ENCODE measurements at places on chromosomes 16 and 17. TPM values are rescaled to one million over a fixed set of nuclear protein-coding genes. Genes with fewer than 3 reads are reported as not detected.

Gene SCN4A
- 12.4 TPM for total RNA-seq

Gene TVP23C
- 1.4 TPM for total RNA-seq

DNA sequence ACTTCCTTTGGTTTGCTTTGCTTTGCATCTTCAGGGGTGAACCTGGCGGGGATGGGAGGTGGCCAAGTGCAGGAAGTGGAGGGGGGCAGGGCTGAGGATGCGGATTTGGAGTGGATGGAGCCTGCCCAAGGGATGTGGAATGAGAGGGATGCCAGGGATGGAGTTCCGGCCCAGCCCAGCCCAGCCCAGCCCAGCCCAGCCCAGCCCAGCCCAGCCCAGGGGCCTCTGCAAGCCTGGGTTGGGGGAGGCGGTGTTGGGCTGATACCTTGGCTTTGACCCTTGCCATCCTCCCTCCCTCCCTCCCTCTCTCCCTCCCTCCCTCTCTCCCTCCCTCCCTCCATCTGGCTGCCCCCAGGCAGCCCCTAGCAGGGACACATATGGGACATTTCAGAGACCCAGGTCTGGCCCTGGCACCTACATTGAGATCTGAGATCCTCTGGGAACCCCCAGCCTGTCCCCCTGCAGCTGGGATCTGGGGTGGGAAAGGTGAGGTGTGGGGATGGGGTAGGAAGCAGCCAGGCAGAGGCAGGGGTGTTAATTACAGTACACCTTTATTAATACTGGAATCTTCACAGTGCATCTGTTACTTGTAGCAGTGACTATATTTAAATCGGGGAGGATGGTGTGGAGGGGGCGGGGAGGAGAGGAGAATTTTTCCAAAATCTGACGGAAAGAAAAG lies 14.5 kb downstream of the IL34 start:
- peaks cover 10% of the 10 kb centered on the region for H3K4me1 ChIP-seq
- no peak overlapping the region for H3K27ac ChIP-seq
- peaks cover 10% of the 10 kb centered on the region for H3K36me3 ChIP-seq
- no peaks in the 10 kb centered on the region for H3K27me3 ChIP-seq
- no peak overlapping the region for H3K4me3 ChIP-seq
- DNase-seq, result no peak

Gene FN3K
- total RNA-seq, result 2.1 TPM

GRCh38 chr17:83121921-83122820 lies 42.8 kb downstream of the METRNL start:
- peaks cover 10% of the 10 kb centered on the region for H3K27me3 ChIP-seq
- H3K27ac ChIP-seq, result no peak overlapping the region
- DNase-seq, result no peak
- H3K4me1 ChIP-seq, result peaks cover 3% of the 10 kb centered on the region
- H3K36me3 ChIP-seq, result no peaks in the 10 kb centered on the region

DNA sequence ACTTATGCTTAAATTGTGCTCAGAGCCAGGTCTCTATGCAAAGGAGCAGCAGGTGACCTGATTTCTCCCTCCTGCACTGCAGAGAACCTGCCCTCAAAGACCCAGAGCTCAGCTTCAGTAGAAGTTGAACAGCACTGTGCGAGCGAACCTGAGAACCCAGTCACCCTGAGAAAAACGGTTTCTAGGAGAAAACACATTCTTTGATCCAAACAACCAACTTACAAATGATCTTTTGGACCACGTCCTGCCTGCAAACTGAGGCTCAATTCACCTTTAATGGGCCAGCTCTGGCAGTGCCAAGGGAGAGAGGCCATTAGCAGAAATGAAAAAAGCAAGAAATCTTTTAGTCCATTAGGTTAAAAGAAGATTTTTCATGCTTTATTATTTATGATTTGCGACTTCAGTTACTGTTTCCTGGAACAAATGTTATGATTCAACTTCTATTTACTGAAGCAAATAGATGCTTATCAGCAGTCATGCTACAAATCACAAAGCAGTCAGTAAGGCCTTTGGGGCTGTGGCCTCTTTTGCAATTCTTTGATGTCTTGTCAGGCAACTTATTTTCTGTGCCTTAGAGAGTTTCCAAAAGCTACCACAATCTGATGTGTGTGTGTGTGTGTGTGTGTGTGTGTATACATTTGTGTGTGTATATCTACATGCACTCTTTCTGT lies 65.7 kb upstream of the LRRC37A3 start:
- no peak for DNase-seq
- no peak overlapping the region for H3K27ac ChIP-seq
- no peaks in the 10 kb centered on the region for H3K4me1 ChIP-seq
- H3K27me3 ChIP-seq, result no peaks in the 10 kb centered on the region

Gene CACNA1H
- 1.4 TPM for total RNA-seq

Gene SLC16A5
- total RNA-seq, result not detected

DNA sequence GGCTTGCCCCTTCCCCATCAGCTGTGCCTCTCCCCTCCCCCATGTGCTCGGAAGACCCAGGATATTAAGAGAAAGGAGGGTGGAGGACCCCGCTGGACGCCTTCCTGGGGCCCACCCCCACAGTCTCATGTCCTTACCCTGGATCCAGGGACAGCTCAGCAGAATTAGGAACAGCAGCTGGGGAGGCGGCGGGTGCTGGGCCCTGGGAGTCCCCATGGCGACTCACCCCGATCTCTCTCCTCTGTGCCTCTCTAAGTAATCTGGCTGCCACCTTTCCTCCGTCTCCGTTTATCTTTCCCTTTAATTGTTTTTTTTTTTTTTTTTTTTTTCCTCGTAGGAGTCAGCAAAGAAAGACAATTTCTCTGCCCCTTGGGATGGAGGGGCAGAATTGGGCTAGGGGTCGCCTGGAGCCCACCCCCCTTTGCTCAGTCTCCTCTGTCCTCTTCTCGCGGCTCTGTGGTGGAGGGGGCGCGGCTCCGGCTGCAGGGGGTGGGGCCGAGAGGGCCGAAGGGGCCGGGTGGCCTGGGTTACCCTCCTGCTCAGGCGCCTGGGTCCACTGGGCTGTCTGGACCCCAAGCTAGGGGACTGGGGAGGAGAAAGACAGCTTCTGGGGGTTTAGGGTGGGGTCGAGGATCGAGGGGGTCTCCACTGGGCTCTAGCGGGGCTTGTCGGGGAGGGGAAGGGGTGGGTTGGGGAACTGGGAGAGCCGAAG lies 390 bp downstream of the SEZ6L2 start:
- no peak overlapping the region for H3K4me3 ChIP-seq
- no peaks in the 10 kb centered on the region for H3K36me3 ChIP-seq
- H3K27ac ChIP-seq, result no peak overlapping the region
- H3K27me3 ChIP-seq, result no peaks in the 10 kb centered on the region
- DNase-seq, result no peak
- H3K4me1 ChIP-seq, result no peaks in the 10 kb centered on the region

Gene CALCOCO2
- 44.8 TPM for total RNA-seq

DNA sequence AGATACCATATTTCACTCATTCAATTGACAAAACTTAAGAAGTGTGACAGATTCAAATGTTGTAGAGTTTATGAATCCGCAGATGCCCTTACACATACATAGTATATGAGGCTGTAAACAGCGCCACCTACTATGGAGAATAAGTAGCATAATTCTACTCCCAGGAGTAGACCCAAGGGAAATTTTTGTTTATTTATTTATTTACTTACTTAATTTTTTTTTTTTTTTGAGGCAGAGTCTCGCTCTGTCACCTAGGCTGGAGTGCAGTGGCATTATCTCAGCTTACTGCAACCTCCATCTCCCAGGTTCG lies 35.5 kb downstream of the GAN start:
- no peaks in the 10 kb centered on the region for H3K36me3 ChIP-seq
- DNase-seq, result no peak
- no peaks in the 10 kb centered on the region for H3K27me3 ChIP-seq

Gene PKMYT1
- 45.8 TPM for total RNA-seq

DNA sequence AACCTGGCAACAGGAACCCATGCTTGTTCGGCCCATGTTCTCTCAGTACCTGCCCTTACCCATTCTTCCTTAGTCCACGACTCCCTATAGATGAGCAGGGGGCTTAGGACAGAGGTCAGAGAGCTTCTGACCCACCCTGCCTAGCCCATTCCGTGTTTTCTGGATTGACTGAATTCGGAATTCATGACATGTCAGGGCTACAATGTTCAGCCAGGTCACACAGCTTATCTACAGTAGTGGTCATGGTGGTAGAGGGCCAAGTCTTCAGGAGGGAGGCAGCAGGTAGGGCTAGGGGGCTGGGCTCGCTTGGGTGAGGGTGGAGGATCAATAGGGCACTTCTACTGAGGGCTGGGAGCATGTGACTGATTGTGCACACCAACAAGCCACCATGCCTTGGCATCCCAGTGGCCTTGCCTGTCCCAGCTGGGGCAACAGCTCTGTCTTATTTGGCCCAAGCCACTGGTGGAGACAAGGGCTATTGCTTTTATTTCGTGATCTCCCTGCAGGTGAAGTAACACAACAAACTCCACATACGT lies 3.1 kb downstream of the HEXIM2 start:
- H3K36me3 ChIP-seq, result no peaks in the 10 kb centered on the region
- DNase-seq, result no peak
- H3K27ac ChIP-seq, result no peak overlapping the region
- no peak overlapping the region for H3K4me3 ChIP-seq
- H3K4me1 ChIP-seq, result no peaks in the 10 kb centered on the region

Gene RNF222
- total RNA-seq, result not detected

- H3K4me1 ChIP-seq, result no peaks in the 10 kb centered on the region
- H3K36me3 ChIP-seq, result no peaks in the 10 kb centered on the region
- no peak overlapping the region for H3K4me3 ChIP-seq
- H3K27me3 ChIP-seq, result no peaks in the 10 kb centered on the region
- DNase-seq, result no peak
These were observed 26.8 kb downstream of the EFCAB5 start for GRCh38 chr17:29968271-29968670.

DNA sequence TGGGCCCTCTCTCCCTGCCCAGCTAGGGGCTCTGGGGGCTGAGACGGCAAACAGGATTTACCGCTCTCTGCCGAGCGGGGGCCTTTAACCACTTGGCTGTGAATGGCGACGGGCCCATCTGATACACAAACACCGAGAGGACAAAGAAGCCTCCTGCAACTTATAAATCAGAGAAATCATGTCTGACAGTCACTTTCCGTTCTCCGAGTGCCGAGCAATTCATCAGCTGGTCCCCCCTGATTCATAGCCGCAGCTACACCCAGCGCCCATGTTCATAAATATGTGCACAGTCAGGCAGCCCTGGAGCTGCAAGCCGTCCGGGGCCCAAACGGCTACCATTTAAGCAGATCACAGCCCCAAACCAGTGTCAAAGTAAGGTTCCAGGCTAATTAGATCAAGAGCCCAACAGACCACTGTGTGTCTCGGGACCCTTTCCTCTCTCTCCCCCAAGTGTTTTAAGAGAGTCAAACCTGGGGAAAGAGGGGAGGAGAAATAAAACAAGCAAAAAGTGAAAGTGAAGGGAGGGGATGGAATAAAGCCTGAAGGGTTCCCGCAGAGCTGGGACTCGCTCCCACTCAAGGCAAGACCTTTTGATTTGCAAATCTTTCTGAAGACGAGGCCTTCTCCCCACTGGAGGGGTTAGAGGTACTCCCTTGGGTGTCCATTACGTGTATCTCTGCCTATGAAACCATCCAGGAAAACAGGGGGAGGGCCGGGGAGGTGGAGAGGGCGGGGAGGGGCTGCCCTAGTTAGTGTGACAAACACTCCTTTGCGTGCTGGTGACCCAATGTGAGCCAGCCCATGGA lies 154.7 kb downstream of the C16orf78 start:
- no peaks in the 10 kb centered on the region for H3K27me3 ChIP-seq
- H3K4me1 ChIP-seq, result peaks cover 12% of the 10 kb centered on the region
- H3K27ac ChIP-seq, result 0 out of 2 replicates have a peak overlapping the region, but pooled peaks have one; percentile 9

Gene CCDC154
- 0.33 TPM for total RNA-seq

DNA sequence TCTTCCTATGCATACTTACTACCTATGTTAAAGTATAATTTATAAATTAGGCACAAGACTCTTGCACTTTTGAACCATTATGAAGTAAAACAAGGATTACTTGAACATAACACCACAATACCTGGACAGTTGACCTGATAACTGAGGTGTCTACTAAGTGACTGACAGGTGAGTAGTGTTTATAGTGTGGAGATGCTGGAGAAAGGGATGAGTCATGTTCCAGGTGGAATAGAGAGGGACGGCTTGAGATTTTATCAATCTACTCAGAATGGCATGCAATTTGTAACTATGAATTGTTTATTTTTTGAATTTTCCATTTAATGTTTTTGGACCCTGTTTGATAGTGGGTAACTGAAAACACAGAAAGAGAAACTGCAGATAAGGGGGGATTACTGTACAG lies 287.6 kb downstream of the MAP2K6 start:
- no peak for DNase-seq
- H3K4me3 ChIP-seq, result no peak overlapping the region
- no peaks in the 10 kb centered on the region for H3K36me3 ChIP-seq
- H3K27ac ChIP-seq, result no peak overlapping the region

Gene SLFN14
- total RNA-seq, result not detected

All from SJCRH30 (cell line).